Bone marrow (tissue), 2 donors: ENCODE measurements at places on chromosomes 13 and 19.

GRCh38 chr13:112793545-112794445 lies 104.0 kb downstream of the ATP11A start:
- no peak for DNase-seq

DNA sequence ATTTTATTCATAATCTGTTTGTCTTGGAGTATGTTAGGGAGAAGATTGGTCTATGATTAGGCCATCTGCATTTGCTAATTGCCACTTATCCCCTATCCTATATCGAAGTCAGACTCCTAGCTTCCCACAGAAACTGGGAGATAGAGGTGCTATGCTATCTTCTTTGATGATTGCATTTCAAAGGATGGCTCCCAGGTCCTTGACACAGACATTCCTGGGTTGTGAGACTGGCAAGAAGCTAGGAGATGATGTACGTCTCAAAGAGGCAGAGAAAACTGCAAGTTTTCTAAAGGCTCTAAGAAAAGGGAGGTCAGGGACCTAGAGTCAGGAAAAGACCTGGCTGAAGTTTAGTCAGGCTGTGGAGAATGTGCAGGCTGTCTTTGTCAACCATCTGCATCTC lies 1251.9 kb downstream of the PCDH17 start:
- DNase-seq = no peak

DNA sequence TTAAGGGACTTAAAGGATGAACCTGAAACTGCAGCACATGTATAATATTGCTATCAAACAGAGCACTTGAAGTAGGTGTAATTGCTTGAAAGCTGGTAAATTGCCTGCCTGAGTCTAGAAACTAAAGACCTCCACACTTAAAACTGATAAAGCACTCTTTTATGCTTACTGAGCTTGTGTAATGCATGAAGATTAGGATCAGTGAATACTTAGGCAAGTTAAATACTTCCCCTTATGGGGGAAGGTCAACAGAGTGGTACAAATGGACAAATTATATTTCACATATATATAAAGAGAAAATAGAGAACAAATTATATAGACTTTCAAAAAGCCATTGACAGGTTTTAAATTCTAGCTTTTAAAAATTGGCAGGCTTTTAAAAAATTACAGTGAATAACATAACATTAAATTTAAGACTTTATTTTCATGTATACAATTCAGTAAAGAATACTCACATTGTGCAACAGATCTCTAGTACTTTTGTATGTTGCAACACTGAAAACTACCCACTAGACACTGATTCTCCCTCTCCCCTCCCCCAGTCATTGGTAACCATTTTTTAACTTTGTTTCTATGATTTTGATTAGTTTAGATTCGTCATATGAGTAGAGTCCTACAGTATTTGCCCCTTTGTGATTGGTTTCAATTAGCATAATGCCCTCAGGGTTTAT lies 23.9 kb downstream of the PIBF1 start:
- no peak for DNase-seq

- no peak for DNase-seq
These were observed 87.1 kb downstream of the GJA3 start for GRCh38 chr13:20073775-20074174.

- no peak for DNase-seq
These were observed 13.8 kb upstream of the SLITRK1 start for GRCh38 chr13:83895994-83896580.

DNA sequence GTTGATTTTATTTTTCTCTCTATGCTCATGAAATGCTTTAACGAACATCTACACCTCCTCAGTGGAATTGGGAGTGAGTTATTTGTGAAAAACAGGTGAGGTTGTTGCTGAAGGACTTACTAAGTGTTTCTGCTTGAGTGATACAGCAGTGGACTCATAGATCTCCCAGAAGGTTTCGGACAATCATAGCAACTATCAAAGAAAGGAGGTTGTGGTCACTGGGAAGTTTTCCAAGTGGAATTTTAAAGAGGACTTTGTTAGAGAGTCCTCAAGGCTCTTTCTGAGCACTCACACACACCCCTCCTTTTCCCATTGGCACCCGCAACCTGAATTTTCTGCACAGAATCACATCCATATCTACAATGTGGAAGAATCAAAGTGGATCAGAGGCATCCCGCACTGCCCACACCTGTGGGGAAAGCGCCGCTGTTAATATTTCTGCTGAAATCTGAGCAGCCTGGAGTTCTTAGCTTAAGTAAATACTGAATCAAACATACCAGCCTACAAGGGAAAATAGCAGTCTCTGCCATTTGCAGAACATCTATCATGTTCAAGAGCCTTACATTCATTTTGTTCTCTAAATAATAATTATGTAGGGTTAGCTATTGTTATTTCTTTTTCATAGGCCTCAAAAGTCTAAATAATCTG lies 719.4 kb downstream of the DIAPH3 start:
- no peak for DNase-seq

DNA sequence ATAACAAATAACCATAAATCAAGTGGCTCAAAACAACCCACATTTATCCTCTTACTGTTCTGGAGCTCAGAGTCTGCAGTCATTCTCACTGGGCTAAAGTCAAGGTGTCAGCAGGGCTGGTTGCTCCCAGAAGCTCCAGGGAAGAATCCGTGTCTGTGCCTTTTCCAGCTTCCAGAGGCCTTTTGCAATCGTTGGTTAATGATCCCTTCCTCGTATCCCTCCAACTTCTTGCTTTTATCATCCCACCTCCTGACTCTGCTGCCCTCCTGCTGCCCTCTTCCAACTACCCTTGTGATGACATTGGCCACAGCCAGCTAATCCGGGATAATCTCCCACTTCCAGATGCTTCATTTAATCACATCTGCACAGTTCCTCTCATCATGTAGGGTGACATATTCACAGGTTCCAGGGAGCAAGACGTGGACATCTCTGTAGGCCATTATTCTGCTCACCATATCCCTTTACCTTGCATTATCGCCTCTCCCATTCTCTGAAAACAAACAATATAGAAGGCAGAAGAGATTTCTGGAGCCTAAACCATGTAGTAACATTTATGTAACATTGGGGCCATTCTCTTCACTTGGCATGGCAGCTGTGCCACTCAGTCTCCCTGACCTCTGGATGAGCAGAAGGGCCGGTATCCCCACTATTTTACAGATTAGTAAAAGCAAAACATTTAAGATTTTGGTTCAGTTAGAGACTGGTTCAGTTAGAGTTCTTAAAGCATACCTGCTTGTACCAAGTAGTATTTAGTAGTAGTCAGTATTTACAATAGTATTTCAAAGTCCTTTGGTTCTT lies 53.5 kb downstream of the RFC3 start:
- DNase-seq = no peak

DNA sequence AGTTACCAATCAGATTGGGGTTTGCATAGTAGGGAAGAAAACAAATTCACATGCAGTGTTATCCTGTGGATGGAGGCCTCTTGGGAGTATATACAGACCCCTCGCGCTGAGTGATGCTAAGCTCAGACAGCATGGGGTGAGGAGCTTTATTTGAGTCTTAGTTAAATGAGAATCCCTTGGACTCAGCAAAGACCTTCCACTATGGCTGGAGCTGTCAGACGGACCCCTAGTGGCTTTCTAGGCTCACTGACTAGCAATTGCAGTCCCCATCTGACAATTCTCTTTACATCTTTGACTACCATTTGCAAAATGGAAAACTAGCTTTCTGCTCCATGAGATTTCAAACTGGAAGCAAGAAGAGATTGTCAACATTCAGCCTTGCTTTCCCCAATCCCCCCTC lies 90.4 kb downstream of the STOML3 start:
- DNase-seq = no peak

DNA sequence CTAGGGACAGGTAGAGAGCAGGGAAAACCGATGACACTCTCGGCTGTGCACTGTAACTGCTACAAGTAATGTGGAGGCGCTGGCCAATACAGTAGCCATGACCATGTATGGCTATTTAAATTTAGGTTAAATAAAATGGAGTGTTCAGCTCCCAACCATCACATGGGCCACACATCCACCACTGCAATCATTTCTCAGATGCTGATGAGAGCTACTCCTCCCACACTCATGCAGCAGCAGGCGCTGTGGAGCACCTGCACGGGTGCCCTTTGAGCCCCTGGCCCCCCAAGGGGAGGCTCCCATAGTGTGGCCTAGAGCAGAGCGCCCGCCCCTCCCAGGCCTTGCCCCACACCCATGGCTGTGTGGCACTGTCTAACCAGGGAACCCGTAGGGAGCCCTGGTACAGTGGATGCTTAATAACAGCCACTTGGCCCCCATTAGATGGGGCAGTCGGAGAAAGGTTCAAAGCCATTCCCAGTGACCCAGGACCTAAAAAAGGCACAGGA lies 6.0 kb downstream of the ACP4 start:
- no peak for DNase-seq

DNA sequence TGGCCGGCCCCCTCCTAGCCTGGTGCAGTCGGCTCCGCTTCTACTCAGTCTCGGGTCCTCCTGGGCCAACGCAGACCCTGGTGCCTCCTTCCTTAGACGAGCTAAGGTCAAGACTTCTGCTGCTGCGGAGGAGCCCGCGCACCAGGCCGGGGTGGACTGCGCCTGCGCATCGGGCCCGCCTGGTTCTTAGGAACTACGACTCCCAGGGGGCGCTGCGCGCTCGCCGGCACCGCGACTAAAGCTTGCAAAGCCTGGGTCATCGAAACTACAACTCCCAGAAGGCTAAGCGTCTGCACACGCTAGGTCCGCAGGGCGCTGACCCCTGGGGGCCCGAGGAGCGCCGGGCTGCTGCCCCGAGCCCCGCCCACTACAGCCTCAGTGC lies at the start of gene ZNF835:
TSS of gene ZNF835 (minus strand) at position 145 of the 382 bp plus-strand sequence. CDS start 6,559 bp downstream, outside the sequence.
- DNase-seq = no peak
